ENCODE measurements at places on chromosomes 11 and 22. TPM values are rescaled to one million over a fixed set of nuclear protein-coding genes. Genes with fewer than 3 reads are reported as not detected.

SREBF2 gene
- 73.4 TPM for total RNA-seq

LMO1 gene
- total RNA-seq = not detected

CRYBB3 gene
- total RNA-seq = 0.43 TPM

GPHA2 gene
- total RNA-seq = not detected

ROBO4 gene
- 1.4 TPM for total RNA-seq

C1QTNF5 gene
- total RNA-seq = 0.87 TPM

- DNase-seq = no peak
Measured at GRCh38 chr11:68816917-68817419, 24.7 kb downstream of the CPT1A start.

GRCh38 chr22:27866135-27867084, 52.6 kb downstream of the PITPNB start:
- DNase-seq = no peak

DNA sequence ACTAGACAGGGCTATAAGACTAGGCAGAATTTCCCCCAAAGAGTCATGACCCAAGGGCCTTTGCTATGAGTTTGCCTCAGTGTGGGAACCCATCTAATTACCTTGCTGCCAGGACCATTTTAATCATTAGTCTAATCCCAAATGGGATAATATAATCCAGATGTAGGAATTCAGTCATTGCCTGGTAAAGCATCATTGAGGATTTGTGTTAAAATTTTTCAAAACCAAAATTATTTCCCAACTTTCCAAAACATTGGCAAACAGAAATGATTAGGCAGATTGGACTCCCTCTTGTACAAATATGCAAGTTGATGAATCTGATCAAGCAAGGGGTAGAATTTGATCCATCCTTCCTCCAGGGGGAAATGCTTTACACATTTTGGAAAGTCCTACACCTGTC, 16.2 kb upstream of the MMP13 start:
- DNase-seq = no peak

- no peak for DNase-seq
Measured at GRCh38 chr11:130729678-130730300, 186.5 kb downstream of the SNX19 start.

DNA sequence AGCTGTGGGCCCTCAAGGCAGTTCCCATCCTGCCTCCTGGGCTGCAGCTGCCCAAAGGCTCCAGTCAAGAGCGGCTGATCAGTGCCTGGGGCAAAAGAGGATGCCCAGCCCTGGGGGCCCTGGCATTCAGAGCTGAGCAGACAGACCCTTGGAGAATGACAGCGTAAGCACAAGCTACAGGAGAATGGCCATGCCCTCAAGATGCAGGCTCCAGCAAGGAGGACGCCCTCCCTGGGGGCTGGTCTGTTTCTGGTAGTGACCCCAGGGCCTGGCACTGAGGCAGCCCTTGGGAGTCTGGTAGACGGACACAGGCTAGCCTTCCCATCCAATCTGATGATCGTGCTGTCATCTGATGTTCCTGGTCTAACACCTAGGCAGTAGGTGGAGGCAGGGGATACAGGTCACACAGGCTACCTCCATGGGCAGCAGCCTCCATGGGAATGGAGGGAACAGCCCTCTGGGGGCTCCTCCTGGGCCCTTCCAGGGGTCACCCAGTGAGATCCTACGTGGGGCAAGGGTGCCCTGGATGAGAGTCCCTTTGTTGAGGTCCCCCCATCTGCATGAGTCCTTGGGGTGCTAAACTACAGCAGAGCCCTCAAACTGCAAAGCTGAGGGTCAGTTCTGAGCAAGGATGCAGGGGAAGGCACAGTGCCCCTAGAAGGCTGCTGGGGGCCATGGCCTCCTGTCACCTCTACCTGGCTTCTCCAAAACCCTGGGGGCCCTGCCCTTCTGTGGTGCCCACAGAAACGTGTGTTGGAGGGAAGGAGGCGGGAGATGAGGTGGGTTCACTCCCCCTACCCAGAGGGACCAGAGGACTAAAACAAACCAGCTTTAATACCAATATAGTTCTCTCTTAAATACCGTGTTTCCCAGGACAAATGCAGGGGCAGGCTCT, 10.2 kb upstream of the SF1 start:
- DNase-seq = no peak

- no peak for DNase-seq
Measured at GRCh38 chr11:57471496-57471895, 11.2 kb downstream of the RTN4RL2 start.

DNA sequence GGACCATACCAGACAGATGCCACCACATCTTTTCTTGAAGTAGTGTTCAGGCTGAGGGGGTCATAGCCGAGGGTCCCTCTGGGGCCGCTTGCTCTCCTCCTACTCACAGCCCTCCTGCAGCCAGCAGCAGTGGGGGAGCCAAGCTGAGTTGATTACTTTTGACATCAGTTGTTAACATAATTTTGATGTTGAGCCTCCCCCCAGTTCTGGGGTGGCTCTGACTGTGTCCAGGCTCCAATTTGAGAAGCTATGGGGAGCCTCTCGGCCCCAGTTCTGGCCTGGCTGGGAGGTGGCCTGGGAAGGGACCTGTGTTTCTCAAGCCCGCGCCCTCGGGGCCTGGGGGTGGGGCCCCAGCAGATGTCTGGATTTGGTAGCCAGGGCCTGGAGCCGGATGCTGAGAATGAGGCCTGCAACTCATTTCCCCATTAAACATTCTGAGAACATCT, 47.9 kb downstream of the KCNQ1OT1 start:
- no peak for DNase-seq

DNA sequence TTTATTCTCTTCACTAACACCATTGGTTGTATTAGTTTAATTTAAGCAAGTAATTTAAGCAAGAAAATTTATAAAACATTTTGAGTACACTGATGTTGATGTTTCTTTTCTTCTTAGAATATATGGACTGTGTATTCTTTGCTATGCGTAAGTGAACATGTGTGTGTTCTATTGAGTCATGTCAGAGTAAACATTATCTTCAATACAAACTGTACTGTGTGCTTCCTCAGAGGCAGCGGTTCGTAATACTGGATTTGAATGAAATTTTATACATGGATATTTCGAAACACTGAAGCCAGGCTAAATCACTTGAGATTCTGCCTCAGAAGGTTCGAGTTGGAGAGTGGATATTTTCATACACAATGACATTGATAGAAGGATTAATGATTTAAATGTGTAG, 452.6 kb downstream of the LUZP2 start:
- DNase-seq = no peak

DNA sequence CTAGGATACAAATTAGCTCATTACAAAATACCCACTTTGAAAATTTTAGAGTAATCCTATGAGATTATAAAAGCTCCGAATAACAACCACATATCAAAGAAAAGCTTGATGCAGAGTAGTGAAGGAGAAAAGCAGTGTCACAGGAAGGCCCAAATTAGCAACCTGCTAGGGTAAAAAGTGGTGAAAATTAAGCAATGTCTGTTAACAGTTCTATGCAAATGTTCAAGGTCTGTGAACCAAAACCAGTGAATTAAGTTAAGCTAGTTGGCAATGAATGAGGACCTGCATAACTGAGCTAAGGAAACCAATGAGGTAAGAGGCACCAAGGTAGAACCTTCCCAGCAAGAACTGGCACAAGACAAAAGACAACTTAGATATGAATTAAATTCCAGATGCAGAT, 29.6 kb downstream of the PRDM10 start:
- DNase-seq = peak; percentile 86

DNA sequence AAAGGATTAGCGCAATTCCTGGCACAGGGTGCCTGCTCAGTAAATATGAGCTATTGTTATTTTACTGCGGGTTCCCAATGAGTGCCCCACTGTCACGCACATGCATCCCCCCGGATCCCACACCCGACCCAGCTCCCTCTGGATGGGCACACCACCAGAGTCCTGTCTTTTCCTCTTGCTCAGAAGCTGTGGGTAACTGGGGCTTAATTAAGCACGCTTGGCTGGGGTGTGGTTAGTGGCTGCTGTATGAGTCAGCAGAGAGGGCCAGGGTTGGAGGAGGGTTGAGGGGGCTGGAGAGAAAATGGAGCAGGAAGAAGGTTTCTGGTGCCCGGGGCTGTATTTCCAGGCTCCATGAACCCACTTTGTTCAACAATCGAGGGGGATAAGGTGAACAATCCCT, 30.3 kb upstream of the NECTIN1 start:
- no peak for DNase-seq

- no peak for DNase-seq
Measured at GRCh38 chr22:43308060-43308830, 34.9 kb downstream of the SCUBE1 start.

- no peak for DNase-seq
Measured at GRCh38 chr22:46843821-46844255, 81.4 kb downstream of the TBC1D22A start.

Measured in epithelial cell of proximal tubule (primary cell).